ENCODE measurements at places on chromosomes 12 and 14.

DNA sequence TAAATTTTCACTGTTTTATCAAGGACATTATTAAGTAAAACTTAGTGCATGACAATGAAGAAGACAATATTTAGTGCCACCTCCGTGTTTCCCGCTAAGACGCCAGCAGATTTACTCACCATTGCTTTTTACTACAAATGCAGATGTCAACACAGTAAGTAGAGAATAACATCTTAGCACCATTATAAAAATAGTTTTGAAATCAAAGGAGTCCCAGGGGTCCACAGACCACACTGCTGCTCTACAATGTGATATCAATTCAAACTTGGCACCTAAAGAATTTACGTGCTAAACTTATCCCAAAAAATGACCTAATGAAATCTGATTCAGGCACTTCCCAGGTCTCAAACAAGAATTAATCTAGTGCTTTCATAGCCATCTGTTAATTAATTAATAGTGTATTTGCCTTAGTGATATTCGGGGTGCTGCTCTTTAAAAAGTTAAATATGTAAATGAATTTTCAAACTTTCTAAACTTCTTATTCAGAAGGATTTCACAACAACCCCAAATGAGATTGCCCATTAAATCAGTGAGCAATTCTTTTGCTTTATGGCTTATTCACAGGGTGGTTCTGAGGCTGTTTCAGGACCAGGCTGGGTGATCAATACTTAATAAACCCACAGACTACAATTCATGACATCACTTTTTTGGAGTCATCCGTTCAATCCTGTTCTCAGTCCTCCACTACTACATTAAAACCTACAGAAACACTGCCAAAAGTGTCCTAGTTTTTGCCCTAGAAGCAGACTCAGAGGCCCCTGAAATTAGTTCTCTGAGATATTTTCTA lies 161.3 kb upstream of the LMNTD1 start:
- no peak for DNase-seq

DNA sequence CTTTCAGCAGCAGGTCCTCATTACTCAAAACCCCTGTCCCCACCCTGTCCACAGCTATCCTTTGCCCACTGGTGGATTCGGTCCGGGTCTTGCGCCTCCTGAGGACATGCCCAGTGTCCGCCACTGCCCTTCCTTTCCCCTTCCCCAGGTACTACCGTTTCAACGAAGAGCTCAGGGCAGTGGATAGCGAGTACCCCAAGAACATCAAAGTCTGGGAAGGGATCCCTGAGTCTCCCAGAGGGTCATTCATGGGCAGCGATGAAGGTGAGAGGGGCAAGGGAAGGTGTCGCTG lies 8.7 kb downstream of the MMP14 start:
- DNase-seq = no peak

GRCh38 chr12:26762186-26762585 lies 70.8 kb downstream of the ITPR2 start:
- no peak for DNase-seq

GRCh38 chr14:23006188-23006534 lies 3.8 kb downstream of the C14orf93 start:
- DNase-seq = no peak

GRCh38 chr12:78209846-78210505 lies 379.3 kb downstream of the NAV3 start:
- DNase-seq = no peak

GRCh38 chr12:45623940-45624339 lies 105.6 kb upstream of the ARID2 start:
- DNase-seq = no peak

DNA sequence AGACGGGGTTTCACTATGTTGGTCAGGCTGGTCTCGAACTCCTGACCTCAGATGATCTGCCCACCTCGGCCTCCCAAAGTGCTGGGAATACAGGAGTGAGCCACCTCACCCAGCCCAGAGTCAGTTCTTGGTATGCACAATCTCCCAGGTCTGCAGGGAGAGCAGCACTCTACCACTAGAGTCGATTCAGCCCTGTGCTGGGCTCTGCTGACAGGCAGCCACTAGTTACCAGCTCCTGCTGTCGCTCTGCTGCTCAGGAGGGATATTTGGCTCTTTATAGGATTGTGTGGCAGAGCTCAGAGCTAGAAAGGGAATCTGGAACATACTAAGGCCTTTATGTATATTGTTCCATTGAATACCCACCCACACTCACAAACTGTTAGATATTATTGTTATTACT lies 44.3 kb downstream of the SPTB start:
- no peak for DNase-seq

- peak; percentile 81 for DNase-seq
Observed at GRCh38 chr12:11697670-11698387, 48.4 kb downstream of the ETV6 start.

- no peak for DNase-seq
Observed at GRCh38 chr12:119665164-119665929, 2.6 kb upstream of the PRKAB1 start.

DNA sequence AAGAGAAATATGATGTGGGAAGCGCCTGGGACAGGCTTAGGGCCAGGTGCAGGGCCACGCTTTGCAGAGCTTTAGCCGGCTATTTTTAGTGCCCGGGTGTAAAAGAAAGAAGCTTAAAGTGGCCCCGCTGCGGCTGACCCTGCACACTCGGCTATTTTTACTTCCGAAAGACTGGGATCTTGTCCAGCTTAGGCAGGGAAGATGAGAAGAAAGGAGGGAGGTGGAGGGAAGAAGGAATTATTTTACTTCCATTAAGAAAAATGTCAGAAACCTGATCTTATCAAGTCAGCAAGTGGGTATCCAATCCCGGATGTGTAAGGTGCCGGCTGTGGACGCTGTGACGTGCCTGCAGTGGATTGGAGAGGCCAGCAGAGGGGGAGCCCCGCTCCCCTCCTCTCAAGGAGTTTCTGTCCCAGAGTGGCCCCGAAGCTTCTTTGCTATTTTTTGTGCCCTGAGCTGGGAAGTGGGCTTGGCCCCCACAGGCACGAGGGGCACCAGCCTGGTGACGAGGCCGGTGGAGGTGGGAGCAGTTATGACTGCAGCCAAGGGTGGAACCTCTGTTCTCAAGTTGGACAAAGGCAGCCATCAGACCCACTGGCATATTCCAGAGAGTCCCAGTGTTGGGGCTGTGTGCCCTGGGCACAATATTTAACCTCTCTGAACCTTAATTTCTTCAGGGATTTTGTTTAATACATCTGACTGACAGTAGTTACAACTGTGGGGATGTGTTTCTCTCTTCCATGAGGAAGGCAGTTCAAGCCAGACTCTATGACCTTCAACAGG lies 97.7 kb downstream of the ESRRB start:
- DNase-seq = peak; percentile 26

- DNase-seq = no peak
Observed at GRCh38 chr14:99809859-99810558, 16.8 kb downstream of the EML1 start.

DNA sequence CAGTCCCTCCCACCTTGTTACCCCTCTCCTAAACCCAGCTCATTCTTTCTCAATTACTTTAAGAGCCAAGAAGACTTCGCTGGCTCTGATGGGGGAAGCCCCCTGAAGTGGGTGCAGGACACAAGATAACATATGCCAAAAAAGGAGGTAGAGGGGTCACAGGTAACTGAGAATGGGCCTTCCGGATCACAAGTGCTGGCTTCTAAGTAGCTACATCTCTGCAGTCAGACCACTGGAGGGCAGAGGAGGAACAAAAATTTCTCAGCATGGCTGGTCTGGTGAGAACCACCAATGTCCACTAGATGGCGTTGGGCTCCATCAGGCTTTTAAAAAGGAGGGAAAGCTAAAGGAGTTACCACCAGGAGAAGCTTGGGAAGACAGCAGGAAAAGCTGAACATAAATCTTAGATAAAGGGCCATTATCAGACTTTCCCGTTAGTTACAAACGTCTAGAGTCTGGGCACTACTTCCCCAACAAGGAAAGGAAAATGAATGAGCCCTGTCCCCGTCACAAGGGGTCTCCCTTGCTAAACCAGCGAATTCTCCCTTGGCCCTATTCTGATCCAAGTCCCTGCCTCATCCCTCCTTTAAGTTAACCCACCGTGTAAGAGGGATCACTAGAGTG lies 11.6 kb upstream of the CDH24 start:
- DNase-seq = peak; percentile 89

DNA sequence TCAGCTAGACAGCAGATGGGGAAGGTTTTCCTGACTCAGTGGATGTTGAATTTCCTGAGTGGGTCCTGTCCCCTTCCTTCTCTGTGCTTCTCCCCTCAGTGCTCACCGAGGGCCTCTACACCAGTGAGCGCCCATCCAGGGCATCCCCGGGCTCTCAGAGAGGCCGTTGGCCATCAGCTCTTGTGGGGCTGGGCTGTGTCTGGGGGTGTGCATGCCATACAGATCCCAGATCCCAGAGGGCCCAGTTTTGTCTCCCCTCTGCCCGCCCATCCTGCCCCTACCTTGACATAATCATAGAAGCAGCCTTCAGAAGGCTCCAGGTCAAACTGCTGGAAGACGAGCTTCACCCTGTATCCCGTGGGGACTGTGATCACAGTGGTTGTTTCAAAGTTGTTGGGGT lies 1.1 kb downstream of the C1R start:
- DNase-seq = no peak

DNA sequence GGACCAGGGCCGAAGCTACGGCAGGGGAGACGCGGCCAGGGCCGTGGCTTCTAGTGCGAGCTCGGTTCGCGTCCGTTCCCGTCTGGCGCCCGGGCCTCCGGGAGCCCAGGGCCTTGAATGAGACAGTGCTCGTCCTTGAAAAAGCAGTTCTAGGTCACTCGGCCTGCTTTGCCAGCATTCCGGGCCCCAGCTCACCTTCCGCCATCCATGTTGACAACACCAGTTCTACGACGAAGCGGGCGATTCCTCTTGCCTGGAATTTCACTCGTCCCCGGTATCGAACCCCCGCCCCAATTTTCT lies 4.5 kb downstream of the OR10AD1 start:
- peak; percentile 22 for DNase-seq

DNA sequence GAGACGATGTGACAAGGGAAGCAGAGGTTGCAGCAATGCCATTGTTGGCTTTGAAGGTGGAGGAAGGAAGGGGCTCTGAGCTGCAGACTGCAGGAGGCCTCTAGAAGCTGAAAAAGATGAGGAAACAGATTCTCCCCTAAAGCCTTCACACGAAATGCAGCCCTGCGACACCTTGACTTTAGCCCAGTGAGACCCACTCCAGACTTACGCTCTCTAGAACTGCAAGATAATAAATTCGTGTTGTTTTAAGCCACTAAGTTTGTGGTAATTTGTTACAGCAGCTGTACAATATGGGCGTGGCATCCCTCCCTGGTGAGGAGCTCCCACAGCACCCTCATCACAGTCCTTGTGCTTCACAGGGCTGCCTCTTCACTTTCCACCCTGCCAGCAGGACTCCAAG lies 53.2 kb downstream of the GOLGA5 start:
- DNase-seq = no peak

DNA sequence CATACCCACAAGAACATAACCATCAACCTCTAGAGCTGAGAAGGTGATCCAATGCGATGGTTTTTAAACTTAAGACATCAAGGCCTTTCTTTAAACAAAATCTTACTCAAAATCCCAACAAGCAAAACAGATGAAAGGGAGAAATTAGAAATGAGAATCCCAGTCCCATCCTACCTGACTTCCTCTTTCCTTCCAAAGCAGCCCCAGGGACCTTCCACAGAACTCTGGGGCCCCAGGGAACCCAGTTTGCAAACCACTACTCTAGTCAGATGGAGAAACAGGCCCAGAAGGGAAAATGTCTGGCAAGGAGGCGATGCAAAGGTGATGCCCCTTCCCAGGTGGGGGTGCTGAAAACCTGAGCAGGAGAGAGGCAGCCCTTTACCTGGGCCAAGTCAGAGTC lies 29.0 kb upstream of the CMKLR1 start:
- DNase-seq = no peak

- no peak for DNase-seq
Observed at GRCh38 chr14:98994561-98994960, 277.4 kb downstream of the BCL11B start.

GRCh38 chr12:1630133-1630826 lies 1.2 kb downstream of the WNT5B start:
- DNase-seq = no peak

GRCh38 chr14:20551606-20552005 lies 9.2 kb downstream of the RNASE9 start:
- DNase-seq = no peak

- no peak for DNase-seq
Observed at GRCh38 chr12:26727482-26728204, 105.4 kb downstream of the ITPR2 start.

GRCh38 chr14:101927859-101928258 lies 36.5 kb upstream of the DYNC1H1 start:
- DNase-seq = peak; percentile 96

DNA sequence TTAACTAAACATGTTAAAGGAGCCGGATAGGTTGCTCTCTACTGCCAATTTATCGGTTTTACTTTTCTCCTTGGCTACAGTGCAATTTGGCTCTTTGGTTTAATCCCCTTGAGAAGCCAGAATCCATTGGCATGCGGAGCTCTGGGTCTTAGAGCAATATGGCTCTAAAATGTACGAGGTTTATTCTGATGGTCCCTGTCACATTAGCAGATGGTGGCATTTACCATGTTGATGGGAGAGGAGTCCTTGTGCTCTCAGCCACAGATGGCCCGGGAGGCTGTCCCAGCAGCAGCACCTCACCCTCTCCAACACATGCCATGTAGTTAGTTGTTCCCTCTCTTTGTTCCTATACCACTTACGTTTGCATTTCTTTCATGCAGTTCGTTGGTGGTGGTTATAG lies 179.7 kb downstream of the RGS6 start:
- no peak for DNase-seq

DNA sequence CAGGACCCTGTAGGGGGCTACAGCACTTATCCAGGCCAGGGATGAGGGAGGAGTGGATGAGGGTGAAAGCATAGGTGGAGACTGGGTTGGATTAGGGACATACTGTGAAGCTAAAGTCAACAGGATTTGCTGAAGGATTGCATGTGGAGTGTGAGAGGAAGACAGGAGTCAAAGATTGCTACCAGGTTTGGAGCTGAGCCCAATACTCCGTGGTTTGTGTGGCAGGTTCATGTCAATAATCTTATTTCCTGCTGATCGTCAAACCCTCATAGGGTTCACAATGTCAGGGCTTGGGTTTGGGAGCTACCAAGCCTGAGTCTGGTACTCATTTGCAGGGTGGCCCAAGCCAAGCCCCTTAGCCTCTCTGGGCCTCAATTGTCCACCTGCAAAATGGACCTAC lies 77.1 kb upstream of the PLXNC1 start:
- no peak for DNase-seq

GRCh38 chr14:31560759-31561154 lies 447 bp upstream of the NUBPL start:
- no peak for DNase-seq

- DNase-seq = no peak
Observed at GRCh38 chr12:51890511-51891171, 2.7 kb downstream of the ANKRD33 start.

GRCh38 chr12:72110937-72111650 lies 161.1 kb upstream of the TRHDE start:
- DNase-seq = no peak

GRCh38 chr12:100497105-100497795 lies 23.6 kb downstream of the NR1H4 start:
- DNase-seq = no peak

- DNase-seq = peak; percentile 70
Observed at GRCh38 chr12:19129486-19130223, at the start of gene PLEKHA5. TSS of gene PLEKHA5 (plus strand) at chr12:19129733. CDS start at chr12:19129800, 67 bp downstream.

GRCh38 chr12:130768120-130768519 lies 52.0 kb upstream of the RIMBP2 start:
- DNase-seq = no peak

GRCh38 chr12:25518512-25518911 lies 34.6 kb downstream of the LMNTD1 start:
- peak; percentile 38 for DNase-seq
